HT1080 (cell line): ENCODE measurements at places on chromosomes 1 and 21.

DNA sequence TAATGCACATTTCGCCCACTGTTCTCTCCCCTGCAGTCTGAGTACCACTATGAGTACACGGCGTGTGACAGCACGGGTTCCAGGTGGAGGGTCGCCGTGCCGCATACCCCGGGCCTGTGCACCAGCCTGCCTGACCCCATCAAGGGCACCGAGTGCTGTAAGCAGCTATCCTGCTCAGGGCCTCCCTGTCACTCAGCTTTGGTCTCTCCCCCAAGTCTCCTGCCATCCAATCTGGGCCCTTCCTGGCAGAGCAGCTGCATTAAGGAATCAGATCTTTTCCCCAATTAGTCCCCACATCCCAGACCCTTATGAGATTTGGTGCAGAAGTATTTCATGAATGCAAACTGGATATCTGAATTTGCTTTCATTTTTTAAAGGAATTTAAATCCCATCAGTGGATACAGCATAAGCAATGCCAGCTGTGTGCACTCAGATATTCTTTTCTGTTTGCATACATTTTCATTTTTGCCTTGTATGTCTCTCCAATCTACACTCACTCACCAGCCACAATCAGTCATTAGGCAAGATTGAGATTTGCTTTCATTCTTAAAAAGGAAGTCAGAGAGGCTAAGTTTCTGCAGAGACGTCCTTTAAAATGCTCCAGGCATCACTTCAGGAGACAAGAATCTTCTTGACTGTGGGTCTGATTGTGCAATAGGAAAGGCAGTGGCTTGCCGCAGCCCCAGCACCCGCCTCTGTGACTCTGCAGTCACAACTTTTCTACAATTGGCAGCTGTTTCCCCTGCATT, 48.1 kb downstream of the ELAPOR1 start:
- DNase-seq = peak; percentile 72

DNA sequence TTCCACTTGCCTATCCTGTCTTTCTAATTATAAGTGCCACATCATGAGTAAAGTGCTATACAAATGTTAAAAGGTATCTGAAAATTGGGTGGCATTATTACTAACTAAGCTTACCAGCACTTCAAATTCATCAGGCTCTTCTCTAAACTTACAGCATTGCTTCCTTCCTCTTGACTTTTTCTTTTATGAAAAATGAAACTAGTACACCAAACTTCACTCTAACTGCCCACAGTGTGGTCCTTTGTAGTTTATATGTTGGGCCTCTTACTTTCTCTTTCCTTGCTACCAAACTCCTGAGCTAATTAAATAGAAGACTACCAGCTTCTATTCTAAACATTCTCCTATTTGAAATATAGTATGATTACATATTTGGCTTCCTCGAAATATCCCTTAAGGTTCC, 81.8 kb downstream of the NOTCH2 start:
- DNase-seq = no peak

DNA sequence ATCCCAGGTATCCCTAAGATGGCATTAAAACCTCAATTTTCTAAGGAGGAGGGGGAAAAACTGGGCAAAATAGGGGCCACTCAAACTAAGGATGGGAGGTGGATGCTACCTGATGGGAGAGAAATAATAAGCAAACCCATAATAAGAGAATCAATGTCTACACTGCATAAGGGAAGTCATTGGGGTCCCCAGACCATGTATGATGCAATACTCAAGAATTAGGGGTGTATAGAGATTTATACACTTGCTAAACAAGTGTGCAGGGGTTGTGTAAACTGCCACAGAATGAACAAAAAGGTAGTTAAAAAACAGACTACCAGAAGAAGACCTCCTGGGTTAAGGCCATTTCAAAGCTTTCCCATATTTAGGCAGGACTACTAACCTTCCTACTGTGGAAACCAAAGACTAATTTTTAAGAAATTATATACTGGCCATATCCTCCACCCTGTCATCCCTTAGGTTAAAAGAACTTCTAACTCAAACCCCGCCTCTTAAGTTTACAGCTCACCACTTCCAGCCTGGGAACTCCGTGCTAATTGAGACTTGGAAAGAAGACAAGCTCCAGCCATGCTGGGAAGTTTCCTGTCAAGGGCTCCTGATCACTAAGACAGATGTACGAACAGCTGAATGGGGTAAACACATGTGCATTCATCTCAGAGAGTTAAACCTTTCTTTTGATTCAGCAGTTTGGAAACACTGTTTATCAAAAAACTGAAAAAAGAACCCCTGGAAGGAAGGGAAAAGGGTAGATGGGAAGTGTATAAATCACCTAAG, 64.4 kb upstream of the TLR5 start:
- DNase-seq = no peak

GRCh38 chr1:176206006-176206960, 803 bp downstream of the COP1 start:
- DNase-seq = peak; percentile 40

- peak; percentile 68 for DNase-seq
These were observed 27.2 kb upstream of the FOXE3 start for GRCh38 chr1:47388891-47389238.

- no peak for DNase-seq
These were observed 108.8 kb downstream of the TGFBR3 start for GRCh38 chr1:91777196-91777595.

GRCh38 chr1:167196166-167196565, 24.5 kb upstream of the POU2F1 start:
- DNase-seq = peak; percentile 80

GRCh38 chr1:221782477-221782876, 40.6 kb upstream of the DUSP10 start:
- DNase-seq = no peak

DNA sequence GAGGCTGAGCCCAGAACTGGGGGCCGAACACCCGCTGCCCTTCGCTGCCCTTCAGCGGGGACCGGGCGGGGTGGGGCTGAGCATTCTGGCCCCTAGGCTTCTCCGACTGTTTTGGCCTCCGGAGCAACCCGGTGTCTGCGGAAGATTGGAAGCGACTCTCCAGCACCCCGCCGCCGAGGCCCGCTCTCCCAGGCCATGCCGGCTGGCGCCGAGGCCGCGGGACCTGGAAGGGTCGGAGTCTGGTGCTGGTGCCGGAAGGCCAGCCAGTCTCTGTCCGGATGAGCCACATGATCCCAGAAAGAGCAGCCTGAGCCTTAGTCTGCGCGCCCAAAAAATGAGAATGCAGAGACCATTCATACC, 272.0 kb downstream of the FOXD2 start:
- DNase-seq = no peak

DNA sequence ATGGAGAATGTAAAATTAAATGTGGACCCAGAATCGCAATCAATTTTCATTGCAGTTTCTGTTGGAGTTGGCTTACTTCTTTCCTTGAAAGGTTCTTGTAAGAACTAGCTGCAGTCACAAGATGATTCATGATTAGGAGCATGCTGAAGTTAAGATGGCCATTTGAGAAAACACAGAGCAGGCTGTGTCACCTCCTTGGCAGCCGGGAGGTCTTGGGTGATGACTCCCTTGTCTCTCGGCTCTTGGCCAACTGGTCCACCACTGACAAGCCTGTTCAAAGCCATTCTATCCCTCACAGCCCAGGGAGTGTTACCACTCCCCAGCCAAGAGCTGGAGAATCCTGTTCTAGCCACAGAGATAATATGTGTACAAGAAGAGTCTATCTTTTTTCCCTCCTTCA, 40.6 kb downstream of the OPTC start:
- DNase-seq = peak; percentile 97

- peak; percentile 63 for DNase-seq
These were observed 80.7 kb downstream of the NID1 start for GRCh38 chr1:235984041-235984825.

DNA sequence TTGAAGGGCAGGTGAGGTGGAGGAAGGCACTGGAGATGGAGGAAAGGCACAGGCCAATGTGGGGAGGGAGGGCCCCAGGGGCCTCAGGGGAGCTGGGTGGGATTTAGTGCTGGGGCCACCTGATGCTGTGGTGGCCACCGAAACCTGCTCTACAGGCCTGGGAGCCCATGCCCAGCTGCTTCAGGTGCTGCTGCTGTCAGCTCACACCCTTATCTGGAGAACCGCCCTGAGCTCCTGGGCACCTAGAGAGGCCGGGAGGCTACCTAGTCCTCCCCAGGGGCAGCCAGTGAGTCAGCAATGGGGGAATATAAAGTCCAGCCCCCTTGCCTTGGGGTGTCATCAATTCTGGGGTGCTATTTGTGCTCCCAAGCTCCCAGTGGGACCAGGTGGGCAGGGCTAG, 12.2 kb downstream of the FAM131C start:
- no peak for DNase-seq

DNA sequence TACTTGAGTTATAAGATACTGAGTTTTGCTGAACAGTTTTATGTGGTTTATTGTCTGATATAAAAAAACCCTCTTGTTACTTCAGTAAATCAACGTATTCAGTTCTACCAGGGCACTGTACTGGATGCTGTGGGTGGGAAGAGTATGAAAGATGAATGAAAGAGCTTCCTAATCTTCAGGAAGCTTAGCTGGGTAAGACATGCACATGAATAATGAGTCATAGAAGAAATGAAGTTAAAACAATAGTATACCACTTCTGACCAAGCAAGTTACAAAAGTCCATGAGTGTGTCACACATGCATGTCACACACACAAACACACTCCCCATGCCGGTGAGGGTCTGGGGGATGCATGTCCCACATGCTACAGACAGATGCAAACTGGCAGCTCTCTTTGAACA, 105.9 kb downstream of the SIPA1L2 start:
- DNase-seq = peak; percentile 81

DNA sequence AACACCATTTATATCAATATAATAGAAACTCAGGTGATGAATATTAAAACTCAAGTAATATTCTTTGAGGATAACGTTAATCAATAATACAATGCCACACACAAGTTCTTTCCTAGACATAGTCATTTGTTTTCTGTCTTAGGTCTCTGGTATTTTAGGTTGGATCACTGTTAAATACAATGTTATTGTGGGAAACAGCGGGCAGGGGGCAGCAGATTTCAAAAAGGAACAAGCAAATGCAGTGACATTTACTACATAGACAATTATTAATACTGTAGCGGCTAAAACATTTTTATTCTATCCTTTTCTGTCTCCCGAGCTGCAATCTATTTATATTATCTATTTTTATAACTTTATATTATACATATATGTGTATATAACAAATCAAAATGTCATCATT, 186.4 kb upstream of the ZNHIT6 start:
- peak; percentile 48 for DNase-seq

DNA sequence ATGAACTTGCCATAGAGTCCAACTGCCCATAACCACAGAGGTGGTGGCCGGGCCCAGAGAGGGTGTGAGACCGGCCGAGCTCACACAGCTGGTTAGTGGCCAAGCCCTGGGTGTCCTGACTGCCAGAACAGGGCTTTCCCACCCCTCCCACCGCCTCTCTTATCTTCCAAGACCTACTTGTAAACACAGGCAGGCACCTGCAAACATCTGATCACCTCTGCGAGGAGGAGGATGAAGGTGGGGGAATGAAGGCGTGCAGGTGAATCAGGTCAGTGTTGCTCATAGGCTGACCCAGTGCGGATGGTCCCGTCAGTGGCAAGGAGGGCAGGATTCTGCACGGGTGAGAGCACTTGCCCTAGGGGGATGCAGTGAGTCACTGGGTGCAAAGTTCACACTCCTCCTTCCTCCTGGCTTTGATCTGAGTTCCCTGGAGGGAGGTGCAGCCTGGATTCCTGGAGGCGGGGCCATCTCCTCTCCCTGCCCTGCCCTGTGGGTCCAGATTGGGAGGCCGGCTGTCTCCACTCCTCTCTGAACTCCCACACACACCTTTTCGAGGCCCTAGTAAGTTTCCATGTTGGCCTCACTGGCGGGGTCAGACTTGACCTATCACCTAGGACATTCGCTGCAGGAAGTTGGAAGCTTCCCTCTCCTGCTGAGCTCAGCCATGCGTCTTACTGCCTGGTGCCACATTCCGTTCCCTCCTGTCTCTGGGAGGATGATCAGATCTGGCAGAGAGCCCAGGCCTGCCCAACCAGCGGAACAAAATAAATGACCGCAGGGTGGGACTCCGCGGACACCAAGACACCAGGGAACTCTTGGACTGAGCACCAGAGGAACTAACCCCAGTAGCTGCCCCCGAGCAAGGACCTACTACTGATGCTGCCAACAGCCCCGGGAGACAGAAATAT, 7.3 kb downstream of the UQCRHL start:
- DNase-seq = peak; percentile 86

- no peak for DNase-seq
These were observed 5.6 kb upstream of the RGS4 start for GRCh38 chr1:163063610-163064009.

DNA sequence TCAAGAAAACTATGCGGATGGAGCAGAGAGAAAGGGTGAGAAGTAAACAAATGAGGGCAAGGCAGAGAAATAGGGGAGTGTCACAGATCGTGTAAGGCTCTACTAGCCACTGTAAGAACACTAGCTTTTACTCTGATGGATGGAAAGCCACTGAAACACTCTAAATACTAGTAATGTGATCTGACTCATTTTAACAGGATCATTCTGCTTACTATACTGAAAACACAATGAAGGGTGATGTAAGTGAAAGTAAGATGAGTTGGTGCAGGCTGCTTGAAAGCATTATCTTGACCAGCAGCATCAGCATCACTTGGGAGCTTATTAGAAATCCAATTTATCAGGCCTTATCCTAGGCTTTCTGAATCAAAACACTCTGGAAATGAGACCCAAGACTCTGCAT, 32.7 kb downstream of the TUT4 start:
- no peak for DNase-seq

DNA sequence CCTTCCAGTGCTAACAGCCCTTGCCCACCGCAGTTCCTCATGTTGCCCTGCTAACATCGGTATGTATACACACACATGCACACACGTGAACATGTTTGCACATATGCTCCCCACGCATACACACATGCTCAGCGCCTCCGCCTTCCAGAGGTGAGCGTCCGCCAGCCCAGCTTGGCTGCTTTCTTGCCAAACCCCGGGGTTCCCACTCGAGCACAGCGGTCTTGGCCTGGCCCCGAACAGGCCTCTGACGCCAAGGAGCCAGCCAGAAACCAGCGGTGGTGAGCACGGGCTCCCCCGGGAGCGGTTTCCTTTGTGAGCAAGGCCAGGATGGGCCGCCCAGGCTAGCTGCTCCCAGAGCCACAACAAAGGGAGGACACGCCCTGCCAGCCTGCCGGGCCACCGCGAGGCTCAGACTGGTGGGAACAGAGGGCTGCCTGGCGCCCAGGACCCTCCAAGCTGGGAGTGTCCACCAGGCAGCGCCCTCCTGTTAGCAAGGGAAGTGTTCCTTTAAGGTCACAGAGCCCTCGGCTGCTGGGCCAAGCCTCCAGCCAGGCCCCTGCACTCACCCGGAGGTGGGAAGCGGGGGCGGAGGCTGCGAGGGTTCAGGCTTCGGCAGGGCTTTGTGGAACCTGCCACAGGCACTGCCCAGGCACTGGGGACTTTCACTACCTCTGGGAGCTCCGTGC, 65.4 kb downstream of the ALPL start:
- peak; percentile 22 for DNase-seq
